Epithelial cell of proximal tubule (primary cell): ENCODE measurements at places on chromosomes 5 and 9. TPM values are rescaled to one million over a fixed set of nuclear protein-coding genes. Genes with fewer than 3 reads are reported as not detected.
A peak's percentile ranks its signal among the peaks of the same experiment; 100 is the strongest.

DRD1 gene
- not detected in 2 replicates for total RNA-seq

DNA sequence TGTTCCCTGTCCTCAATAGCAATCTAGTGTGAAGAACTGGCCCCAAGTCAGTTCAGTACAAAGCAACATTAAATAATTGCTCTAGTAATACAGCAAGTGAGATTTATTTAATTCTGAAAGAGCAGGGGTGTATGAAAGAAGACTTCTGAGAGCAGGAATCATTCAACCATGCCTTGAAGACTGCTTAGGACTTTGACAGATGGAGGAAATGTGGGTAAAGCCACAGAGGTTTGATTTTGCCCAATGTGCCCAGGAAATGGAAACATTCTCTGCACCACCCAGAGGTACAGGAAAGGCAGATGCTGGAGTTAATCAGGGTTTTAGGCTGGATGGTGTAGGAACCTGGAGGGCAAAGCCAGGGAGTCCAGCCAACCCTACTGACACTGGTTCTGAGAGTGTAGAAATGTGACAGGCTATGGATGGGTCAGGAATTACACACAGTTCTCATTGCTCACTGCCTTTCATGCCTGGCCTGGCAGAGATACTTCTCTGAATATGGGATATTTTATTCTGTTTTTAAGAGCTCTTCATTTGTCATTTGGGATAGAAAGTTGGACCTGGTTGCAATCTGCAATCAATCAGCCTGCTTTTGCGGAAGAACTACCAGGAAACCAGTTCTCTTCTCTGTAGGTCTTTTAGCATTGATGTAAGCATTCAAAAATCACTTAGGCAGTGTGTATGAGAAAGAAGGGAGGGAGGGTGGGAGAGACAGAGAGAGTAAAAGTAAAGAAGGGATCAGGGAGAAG lies 88.3 kb downstream of the BRINP1 start:
- DNase-seq, result no peak

- DNase-seq, result peak; percentile 99
Observed at GRCh38 chr9:4293293-4293941, 6.5 kb downstream of the GLIS3 start.

NTNG2 gene
- 0.07 TPM in 1 of 2 replicates, not detected in the other for total RNA-seq

GRCh38 chr9:5843794-5844471 lies 11.0 kb upstream of the ERMP1 start:
- DNase-seq, result no peak

DNA sequence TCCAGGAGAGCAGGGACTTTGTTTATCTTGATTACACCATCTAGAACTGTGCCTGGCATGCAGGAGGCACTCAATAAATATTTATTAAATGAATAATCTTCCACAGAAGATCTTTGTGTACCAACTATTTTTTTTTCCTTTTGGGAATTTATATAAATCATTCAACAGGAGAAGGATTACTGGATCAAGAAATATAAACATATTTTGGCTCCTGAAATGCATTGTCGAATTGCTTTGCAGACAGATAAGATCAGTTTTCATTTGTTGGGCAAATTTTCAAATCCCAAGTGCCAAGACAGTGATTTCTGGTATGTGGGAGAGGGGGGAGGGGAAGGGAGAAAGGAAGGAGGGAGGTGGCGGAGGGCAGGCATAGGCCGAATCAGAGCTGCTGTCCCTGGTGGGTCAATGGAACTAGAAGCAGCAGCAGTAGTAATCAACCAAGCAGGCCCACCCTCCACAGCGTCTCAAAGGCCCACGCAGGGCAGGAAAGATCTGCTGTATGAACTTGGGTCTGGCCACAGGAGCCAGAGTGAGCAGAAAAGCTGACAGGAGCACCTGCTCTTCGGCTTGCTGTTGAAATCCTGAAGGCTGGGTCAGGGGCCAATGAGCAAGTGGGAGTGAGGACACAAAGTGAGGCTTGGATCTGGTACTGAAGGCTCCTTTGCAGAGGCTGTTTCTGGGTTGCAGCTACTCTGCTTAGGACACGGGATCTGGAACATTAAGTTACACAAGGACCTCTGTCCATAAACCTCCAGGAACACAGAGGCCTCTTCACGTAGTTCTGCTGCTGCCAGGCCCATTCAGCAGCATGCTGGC lies 15.8 kb upstream of the TRAF1 start:
- no peak for DNase-seq

- peak; percentile 52 for DNase-seq
Observed at GRCh38 chr9:116594547-116594946, 92.6 kb upstream of the TRIM32 start.

GRCh38 chr9:81244631-81245030 lies 444.7 kb downstream of the TLE1 start:
- no peak for DNase-seq

PCDH12 gene
- total RNA-seq, result under 0.01 TPM in 2 replicates

COL5A1 gene
- total RNA-seq, result 4.3 and 16.0 TPM in 2 replicates
